ENCODE measurements at places on chromosomes 5 and 9.

GRCh38 chr5:110545716-110546115, 180.8 kb downstream of the TMEM232 start:
- DNase-seq = no peak

- no peak for DNase-seq
These were observed 542.9 kb downstream of the EFNA5 start for GRCh38 chr5:107127878-107128277.

DNA sequence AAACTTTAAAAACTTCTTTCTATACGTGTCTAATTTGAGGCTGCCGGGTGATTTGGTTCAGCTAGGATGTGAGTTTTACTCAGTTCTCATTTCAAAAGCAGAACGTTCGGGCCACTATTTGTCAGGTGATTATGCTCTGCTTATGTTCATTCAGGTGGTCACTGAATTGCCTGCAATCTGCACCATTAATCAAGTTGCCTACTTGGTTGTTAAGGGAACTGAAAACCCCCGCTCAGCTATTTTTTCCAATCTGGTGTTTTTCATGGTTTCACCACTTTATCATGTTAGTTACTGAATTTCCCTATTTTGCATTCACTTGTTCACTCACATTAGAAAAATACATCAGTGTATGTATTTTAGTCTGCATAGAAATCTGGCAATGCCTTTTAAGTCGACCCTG, 523.0 kb downstream of the CSNK1G3 start:
- peak; percentile 22 for DNase-seq

DNA sequence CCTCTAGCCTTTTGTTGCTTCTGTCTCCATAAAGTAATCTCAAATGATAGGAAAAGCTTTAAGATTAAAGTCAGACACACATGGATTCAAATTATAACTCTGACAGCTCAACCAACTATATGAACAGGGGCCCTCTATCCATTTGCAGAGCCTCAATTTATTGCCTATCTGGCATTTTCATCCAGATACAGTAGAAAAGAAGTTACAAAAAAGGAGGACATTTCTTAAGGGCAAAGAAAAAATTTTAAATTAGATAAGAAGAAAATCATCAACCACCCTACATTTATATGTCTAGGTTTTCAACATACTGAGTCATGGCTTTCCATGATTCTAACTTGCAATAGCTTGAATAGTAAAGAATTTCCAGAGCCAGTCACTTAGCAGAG, 567.2 kb downstream of the CAAP1 start:
- DNase-seq = no peak

GRCh38 chr9:106670418-106670817, 192.5 kb upstream of the ZNF462 start:
- DNase-seq = no peak

DNA sequence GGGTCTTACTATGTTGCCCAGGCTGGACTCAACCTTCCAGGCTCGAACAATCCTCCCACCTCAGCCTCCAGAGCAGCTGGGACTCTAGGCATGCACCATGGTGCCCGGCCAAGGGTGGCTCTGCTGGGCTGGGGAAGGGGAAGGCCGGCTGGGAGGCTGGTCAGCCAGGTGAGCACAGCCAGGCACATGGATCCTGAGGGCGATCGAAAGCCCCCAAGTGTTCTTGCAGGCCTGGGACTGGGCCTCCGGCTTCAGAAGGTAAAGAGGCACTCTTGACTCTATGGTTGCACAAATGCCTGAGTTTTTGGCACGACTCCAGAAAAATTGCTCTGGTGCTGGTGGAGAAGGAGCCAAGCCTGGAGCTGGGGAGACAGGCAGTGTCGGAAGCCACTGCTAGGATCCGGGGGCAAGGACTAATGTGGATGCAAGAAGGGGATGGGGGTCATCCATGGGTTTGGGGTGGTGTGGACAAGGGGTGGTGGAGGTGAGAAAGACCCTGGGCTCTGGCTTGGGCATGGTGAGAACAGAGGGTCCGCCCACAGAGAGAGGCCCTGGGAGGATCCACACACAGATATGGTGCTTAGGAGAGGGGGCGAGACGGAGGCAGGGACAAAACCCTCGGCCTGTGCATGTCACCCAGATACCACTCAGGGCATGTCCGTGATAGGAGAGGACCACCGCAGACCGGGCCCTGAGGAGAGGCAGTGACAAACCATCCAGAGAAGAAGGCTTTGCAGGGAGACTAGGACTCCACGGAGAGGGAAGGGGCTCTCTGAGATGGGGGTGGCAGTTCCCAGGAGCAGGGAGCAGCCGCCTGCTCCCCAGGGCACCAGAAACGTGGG, 51.1 kb upstream of the COL5A1 start:
- no peak for DNase-seq

DNA sequence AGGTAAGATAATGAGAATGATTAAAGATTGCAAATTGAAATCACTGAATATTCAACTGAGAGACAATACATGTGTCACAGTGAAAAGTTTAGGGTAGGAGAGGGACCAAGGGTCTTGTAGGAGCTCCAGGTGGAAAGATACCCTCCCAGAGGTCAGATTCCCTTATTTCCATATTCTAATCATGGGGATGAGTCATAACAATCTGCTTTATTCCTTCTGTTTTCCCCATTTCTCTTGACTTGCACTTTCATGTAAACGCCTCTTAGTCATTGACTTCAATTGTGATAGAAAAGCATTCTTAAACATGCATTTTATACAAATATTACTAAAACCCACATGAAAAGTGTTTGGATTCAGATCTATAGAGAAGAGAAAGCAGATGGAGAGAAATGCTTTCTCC, 81.3 kb upstream of the CTSL start:
- DNase-seq = no peak

- DNase-seq = peak; percentile 80
These were observed 138.1 kb downstream of the C9orf50 start for GRCh38 chr9:129482521-129483414.

GRCh38 chr9:80004714-80005113, 432.9 kb downstream of the TLE4 start:
- no peak for DNase-seq

DNA sequence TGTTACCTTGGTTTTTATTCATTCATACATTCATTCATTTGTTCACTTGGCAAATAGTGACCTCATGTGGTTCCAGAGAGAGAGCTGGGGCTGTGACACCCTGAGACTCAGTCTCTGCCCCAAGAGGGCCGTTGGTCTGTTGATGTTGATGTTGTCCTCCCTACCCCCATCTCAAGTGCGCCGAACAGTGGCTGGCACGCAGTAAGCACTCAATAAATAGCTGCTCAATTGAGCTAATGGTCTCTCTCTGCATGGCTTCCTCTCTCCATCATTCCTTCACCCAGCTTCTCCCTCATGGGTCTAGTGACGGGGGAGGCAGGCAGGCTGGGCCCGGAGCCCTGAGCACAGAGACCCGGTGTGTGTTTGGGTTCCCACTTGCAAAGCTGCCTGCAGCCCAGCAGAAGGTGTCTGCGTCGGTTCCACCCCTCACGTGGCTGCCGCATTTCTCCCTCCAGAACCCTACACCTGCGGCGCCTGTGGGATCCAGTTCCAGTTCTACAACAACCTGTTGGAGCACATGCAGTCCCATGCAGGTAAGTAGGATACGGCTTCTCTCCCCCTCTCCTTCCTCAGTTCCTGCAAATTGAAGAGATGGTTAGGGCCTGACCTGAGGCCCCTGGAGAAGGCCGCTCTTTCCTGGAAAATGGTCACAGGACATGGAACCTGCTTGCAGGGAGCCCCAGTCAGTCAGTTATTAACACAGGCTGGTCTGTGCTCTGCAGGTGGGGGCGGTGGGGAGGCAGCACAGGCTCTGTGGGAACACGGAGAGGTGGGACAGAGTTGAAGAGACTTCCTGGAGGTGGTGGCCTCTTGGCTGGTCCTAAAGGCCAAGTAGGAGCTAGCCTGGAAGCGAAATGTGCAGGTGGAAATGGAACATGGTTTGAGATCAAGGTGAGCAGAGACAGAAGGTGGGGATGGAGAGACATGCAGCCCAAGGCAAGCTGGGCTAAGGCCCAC, 42.0 kb downstream of the AMBP start:
- DNase-seq = no peak

DNA sequence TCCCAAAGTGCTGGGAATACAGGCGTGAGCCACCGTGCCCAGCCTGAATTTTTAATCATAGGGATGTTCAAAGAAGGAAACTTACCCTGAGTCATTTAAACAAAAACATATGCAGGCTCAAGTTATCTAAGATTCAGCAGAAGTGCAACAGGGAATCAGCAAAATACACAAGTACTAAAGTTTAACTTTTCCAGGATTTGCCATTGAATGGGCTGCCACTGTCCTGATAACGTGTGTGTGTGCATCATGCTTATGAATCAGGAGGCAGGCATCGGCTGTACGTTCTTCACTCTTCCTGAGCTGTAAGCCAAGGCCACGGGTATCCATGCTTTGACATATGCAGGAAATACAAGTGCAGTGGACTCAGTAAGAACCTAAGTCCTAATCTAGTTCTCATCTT, 48.8 kb upstream of the FST start:
- no peak for DNase-seq

Data from suppressor macrophage treated with lipopolysaccharide for 1 hour (primary cell).